ENCODE measurements at places on chromosomes 13 and 19.

- DNase-seq: no peak
Measured at GRCh38 chr13:45276913-45277312, 64.1 kb downstream of the TPT1 start.

DNA sequence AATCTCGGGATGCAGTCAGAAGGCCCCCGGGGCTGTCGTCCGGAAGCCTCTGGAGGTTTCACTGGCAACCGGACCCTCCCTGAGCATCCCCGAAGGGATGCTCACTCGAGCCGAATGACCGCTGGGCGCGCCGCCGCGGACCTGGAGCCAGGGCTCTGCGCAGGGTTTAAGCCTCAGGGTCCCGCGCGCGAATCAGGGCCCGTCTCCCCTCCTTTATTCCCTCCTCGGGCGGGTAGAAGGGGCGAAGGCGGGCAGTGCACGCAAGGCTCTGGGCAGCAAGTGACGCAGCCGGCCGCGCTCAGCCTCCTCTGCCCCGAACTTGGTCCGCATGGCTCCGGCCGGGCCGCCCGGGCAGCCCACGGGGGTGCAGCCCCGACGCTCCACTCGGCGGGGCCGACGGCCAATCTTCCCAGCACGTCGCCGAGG lies 572 bp downstream of the SHISA2 start:
- no peak for DNase-seq

DNA sequence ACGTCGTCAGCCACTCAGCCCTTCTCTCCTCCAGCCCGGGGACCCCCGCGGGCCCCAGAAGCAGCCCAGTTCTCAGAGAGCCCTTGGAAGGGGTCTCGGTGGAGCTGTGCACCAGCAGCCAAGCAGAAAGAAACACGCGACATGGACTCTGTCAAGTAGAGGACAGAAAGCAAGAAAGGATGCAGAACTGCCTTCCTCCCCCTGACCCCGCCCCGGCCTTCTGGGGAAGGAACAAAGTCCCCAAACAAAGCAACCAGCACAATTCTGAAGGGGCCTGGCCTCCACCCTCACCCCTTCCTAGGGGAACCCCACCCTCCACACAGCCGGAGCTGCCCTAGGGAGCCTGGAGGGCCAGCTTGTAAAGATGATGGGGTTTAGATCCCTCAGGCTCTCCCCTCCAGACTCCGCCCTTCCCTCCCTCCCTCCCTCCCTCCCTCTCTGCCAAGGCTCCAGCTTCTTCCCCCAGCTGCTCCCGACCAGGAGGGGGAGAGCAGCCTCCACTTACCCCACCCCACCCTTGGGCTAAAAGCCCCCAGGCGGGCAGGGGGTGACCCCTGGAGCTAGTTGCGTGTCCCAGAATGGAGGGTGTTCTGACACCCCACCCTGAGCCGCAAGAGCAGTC lies 7.8 kb downstream of the LYL1 start:
- DNase-seq: peak; percentile 21

DNA sequence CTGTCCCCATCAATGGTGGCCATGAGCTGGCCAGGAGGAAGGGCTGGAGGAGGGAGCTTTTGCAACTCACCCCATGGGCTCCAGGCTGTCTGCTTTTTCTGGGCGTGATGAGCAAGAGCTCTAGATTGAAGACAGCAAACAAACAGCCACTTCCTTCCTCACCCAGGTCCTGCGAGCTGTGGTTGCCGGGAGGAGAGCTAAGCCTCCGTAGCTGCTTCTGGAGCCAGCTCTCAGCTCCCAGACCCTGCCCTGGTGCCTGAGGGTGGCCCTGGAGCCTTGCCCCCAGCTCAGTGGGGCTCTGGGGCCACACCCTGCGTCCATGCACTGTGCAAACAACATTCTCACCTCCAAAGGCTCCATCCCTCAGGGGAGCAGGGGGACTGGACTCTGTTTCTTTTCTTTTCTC lies 6.2 kb downstream of the MYO1F start:
- peak; percentile 89 for DNase-seq

DNA sequence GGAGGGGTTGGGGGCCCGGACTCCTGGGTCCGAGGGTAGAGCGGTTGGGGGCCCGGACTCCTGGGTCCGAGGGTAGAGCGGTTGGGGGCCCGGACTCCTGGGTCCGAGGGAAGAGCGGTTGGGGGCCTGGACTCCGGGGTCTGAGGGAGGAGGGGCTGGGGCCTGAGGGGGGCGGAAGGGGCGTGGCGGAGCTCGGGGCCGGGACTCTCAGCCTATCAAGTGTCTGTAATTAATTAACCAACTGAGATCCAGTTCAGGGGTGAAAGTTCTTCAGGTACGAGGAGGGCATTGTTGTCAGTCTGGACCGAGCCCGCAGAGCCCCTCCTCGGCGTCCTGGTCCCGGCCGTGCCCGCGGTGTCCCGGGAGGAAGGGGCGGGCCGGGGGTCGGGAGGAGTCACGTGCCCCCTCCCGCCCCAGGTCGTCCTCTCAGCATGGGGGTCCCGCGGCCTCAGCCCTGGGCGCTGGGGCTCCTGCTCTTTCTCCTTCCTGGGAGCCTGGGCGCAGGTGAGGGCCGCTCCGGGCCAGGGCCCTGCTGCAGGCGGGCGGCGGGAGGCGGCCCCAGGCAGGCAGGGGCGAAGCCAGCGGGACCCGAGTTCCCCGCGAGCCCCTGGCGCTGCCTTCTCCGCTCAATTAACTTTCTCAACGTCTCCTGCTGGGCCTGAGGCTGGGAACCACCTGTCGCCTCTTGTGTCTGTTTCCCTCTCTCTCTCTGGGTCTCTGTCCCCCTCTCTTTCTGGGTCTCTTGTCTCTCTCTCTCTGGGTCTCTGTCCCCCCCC lies 697 bp downstream of the FCGRT start:
- peak; percentile 47 for DNase-seq

GRCh38 chr19:38515896-38516295 lies 82.4 kb downstream of the RYR1 start:
- DNase-seq: no peak

- no peak for DNase-seq
Measured at GRCh38 chr13:37164635-37165034, 59.2 kb upstream of the CSNK1A1L start.

GRCh38 chr13:102226591-102226990 lies 175.3 kb downstream of the FGF14 start:
- DNase-seq: no peak

DNA sequence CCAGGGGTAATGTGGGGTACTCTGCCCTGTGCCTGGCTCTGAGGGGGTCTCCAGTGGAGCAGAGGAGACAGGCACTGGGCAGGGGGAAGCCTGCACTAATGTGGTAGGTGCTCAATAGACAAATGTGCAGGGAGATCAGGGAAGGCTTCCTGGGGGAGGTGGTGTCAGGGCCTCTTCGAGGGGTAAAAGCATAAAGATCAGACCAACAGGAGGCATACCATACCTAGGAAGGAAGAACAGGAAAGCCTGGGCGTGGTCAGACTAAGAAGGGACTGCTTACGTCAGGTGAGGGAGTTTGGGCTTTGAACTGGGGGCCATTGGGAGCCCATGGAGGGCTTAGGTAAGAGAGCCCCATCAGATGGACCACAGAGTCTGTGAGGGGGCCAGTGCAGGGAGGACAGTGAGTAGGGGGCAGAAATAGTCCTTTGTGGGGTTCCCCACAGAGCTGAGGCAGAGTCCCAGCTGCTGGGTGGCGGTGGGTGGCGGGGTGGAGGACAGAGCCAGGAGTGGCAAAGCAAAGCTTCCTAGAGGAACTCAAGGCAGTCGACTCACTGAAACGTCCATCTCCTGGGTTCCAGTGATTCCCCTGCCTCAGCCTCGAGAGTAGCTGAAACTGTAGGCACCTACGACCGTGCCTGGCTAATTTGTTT lies 8.8 kb downstream of the PRR36 start:
- no peak for DNase-seq

DNA sequence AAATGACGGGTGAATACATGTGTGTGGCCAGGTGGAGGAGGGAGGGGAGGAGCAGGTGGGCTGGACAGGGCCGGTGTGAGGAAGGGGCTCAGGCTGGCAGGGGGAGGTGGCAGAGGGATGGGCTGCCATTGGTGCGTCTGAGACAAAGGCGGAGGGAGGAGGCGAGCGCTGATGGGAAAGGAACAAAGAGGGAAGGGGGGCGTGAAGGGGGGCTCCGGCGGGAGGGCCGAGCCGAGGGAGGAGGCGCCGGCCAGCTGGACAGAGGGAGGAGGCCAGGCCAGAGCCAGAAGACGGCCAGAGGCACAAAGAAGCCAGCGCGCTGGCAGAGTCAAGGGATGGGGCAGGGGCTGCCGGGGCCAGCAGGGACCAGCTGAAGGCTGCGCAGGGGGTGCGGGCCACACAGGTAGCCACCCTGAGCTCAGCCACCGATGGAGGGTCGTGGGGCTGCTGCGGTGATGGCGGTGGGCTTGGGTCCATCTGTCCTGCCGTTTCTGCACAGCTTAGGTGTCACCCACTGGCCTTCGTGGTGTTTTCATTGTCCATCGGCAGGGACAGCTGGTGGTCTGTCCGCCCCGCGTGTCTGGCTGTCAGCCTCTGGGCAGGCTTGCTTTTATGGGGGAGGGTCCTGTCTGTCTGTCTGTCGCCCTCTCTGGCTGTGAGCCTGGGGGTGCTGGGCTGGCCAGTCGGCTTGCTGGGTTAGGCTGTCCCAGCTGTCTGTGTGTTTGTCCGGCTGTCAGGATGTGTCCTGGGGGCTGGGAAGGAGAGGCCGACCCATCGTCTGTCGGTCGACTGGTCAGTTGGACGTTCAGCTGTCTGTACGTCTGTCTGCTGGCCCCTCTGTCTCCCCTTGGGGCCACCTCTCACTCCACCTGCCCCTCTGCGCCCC lies 2.2 kb downstream of the APC2 start:
- DNase-seq: no peak

GRCh38 chr13:110554227-110554836 lies 7.2 kb downstream of the RAB20 start:
- no peak for DNase-seq

DNA sequence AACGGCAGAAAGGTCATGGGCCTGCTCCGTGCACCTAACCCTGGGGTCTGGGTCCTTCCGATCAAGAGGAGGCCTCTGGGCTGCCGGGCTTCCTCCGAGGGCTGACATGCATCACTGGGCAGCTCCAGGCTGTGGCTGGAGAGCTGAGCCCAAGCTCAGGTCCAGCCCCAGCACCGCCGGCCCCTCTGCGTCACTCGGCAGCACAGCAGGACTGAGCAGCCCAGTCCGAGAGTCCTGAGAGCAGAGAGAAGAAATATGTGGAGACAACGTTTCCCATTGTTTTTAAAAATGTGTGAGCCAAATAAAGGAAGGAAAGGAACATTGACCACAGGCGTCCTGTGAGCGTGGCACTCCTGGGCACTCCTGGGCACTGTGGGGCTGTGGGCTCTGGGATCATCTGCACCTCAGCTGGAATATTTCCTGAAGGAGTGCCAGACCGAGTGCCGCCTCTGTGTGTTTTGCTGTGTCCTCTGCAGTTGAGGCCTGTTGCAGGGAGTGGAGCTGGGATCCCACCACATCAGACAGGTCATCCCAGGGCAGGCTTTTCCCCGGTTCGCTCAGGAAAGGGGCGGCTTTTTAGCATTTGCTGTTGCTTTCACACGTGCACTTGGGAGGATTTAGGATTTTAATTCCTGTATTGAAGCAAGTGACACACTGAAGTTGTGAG lies 37.8 kb upstream of the TFDP1 start:
- no peak for DNase-seq

DNA sequence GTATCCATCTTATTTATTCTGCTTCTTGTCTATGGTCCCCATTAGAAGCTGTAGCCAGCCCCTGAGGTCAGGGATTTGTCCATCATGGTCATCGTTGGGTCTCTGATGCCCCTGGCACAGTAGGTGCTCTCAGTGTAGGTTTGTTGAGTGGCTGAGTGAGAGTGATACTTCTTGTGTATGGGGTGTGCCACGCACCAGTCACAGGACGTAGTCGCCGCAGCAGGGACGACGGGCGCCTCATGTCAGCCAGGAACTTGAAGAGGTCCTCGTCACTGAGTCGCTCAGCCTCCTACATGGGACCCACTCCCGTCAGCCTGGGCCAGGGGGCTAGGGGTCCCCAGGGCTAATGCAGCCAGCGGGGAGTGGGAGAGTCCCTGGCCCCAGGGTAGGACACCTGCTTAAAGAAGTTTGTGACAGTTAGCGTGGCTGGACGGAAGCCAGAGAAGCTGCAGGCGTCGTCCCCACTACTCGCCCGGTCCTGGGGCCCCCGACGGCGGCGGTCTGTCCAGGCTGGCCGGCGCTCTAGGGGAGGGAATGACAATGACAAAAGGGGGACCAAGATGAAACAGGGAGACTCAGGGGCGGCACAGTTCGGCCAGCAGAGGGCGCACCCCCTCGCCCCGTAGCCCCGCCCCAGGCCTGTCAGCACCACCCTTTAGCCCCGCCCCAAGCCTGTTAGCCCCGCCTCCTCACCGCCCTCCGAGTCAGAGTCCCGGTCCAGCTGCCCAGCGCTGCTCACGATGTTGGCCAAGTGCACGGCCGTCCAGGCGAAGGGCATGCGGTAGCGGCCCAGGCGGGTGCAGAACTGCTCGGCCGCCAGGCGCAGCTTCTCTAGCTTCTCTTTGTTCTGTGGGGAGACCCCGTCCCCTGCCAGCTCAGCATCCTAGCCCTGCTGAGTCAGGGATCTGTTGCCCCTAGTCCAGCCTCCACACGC lies 3.7 kb downstream of the ANGPTL8 start:
- DNase-seq: peak; percentile 53

GRCh38 chr13:85286081-85286480 lies 513.1 kb downstream of the SLITRK6 start:
- DNase-seq: no peak

GRCh38 chr13:44434766-44435141 lies 61.1 kb downstream of the SERP2 start:
- DNase-seq: no peak

- no peak for DNase-seq
Measured at GRCh38 chr13:64272681-64273080, 2857.0 kb upstream of the PCDH20 start.

- DNase-seq: no peak
Measured at GRCh38 chr19:15263361-15263985, 31.2 kb upstream of the EPHX3 start.
